ENCODE measurements at places on chromosomes 1 and 21.

DNA sequence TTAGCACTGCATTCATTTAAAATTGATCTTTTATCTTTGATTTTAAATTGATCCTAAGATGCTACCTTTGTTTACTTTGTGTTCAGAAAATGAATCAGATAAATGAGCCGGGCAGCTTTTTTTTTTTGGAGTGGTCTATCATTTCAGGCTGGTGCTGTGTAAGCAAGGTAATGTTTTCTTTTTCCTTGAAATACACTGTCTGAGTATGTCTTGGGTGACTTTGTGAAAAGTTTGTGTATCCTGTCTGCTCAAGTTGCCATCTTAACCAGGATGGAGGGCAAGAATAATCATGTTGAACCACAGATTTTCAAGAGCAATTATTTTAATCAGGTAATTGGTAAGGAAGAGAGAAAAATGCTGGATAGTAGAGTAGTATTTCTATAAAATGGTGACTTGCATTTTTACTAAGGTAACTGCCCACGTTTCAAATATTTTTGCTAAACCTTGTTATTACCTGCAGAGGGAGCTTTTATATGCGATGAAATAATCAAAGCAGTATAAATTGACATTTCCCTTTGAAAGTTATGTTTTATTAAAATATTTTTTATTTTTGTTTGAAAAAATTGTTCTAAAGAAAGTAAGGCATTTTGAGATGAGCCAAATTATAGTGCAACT, 11.1 kb downstream of the ADGRL2 start:
- no peak for DNase-seq

- DNase-seq: no peak
These were observed 38.3 kb upstream of the GLIS1 start for GRCh38 chr1:53777272-53777671.

- DNase-seq: no peak
These were observed 312.5 kb downstream of the DISC1 start for GRCh38 chr1:231939118-231939517.

- DNase-seq: no peak
These were observed 26.1 kb downstream of the PCAT6 start for GRCh38 chr1:202836623-202837403.

DNA sequence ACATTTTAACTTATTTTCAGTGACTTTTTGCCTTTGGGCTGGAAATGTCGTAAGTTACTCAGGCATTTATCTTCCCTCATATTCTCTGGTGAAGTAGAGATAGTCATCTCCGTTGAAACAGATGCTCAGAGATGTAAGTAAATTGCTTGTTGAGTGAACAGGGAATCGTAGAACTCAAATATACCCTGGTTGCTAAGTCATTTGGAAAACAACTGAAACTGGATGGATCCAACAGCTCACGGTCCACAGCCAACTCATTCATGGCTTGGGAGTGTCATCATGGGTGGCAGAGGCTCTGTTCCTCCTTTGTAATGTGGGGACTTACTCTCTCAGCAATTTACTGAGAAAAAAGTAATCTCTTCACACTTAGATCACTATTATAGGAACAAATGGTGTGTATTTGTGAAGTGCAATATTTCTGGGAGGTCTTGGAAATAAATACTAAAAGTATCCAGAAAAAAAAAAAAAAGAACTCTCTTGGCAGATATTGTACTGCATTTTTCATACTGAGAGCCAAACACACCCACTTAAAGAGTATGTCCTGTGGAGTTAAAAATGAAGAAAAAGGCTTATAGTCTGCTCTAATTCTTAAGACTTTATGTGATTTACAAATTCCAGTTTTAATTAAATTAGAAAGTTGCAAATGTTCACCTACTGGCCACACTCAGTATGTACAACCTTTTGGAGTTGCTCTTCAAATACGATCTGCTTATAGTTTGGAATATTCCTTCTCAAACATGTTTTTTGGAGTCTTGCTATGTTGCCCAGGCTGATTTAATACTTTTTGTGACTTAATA, 107.4 kb downstream of the LEPR start:
- no peak for DNase-seq
